ENCODE measurements at places on chromosomes 7 and 10.

DNA sequence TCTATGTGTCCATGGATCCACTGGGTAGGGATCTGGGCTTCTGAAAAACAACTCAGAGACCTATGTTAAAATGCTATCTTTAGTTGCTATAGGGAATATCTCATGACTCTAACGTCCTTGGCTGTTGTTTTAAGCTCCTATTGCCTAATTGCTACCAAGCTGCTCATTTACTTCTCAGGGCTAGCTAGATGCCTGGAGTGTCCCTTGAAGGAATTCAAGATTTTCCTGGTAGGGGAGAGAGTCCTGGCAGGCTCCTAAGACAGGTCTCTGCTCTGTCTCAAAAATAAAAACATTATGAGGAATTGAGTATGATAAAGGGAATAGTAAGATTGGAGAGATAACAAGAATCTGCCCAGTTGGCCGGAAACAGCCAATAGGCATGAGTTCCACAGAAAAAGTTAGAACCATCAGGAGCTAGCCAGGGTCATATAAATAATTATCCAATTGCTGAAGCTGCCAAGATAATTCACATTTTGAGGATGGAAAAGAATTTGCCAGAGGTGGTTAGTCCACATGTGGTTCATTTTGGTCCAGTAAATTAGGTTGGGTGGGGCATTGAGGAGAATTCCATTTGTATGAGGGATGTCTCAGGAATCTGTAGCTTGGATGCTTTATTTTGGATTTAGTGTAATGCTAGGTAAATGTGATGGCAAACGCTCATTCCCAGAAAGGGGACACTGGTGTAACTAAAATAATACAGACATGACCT lies 362.7 kb upstream of the VSTM2A start:
- no peak for DNase-seq

DNA sequence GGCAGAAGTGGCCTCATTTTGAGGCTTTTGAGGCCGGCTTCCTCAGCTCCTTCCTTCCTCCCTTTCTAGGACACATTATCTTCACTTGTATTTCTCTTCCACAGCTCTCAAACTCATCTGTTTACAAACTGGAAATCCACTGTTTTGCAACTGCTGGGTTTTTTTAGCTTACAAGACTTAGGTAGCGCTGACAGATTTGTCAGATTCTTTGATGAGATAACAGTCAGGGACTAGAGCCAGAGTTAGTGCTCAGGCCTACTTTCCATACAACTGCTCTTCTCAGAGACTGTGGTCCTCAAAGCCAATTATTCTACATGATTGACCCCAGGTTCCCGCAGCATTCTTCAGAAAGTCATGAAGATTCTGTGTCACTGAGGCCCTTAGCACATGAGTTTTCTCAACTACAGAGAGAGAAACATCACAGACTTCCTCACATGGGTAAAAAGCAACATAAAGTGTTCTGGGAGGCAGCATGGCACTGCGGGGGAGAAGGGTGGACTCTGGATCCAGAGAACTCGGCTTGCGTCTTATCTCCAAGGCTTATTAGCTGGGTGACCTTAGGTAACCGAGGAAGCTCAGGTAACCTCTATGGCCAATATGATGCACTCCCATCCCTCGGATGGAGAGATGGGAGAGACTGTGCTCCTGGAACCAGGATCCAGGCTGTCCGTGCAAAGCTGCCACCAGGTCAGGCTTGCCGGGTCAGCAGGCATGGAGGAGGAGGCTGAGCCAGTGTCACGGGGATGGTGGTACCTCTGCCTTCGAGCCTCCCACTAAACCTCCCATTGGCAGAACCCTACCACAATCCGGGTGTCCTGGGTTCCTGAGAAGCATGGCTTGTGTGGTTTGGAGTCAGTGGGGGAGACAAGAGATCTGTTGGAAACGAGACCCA lies 10.5 kb downstream of the DDC start:
- no peak for DNase-seq

- DNase-seq: peak; percentile 79
Measured at GRCh38 chr10:116385994-116386809, 41.4 kb upstream of the PNLIPRP3 start.

DNA sequence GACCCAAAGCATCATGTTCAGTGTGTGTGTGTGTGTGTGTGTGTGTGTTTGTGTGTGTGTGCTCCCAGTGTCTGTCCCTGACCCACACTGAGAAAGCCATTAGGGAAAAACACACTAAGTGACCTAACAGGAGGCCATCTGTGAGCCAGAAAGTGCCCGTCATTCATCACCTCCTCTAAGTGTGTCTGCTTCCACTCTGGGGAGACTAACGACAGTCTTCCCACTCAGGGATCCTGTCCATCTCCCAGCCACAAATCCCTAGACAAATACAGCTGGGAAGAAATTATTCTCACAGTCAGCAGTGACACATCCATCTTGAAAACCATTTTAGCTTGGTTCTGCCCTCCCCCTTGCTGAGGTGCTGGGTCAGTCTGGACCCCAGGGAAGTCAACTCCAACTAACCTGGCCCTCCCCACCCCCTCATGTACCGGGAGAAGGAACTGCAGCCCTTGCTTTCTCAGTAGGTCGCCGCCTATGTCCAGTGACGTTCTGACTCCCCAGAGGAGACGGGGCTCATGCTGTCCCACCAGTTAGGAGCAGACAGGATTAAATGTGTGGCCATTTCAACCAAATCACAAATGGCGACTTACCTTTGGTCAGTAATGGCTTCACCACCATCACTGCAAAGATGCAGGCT lies 296.5 kb upstream of the ZNF32 start:
- no peak for DNase-seq

DNA sequence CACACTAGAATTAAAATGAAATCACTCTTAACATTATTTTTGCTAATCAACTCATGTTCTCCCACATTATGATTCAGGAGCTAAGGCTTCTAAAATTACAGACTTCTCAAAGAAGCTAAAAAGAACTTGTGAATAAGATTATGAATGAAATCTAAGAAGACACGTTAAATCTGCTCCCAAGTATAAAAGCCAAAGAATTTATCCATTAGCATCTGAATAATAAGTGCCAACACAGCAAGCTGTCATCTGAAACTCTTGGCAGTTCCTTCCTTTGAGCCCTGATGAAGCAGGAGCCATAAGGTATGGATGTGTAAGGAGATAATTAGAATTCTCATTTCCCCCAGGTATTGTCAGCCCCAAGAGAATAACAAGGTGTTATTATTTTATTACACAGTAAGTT lies 50.3 kb downstream of the TPK1 start:
- no peak for DNase-seq

DNA sequence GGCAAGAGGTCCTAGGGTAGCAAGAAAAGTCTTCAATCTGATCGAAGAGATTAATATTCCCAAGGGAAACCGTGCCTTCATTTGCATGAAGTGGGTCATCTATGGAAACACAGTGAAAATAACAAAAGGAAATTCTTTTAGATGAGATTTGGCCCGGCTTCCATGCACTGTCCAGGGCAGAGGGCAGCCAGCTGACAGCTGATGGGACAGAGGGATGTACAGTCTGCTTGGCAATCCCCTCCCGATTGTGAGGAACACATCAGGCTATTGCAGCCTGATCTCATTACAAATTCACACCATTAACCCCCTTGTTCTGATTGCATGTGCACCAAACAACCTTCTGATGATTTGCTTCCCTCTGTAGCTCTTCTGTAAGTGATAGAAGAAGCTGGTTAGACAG lies 105.3 kb downstream of the FRMD4A start:
- no peak for DNase-seq

DNA sequence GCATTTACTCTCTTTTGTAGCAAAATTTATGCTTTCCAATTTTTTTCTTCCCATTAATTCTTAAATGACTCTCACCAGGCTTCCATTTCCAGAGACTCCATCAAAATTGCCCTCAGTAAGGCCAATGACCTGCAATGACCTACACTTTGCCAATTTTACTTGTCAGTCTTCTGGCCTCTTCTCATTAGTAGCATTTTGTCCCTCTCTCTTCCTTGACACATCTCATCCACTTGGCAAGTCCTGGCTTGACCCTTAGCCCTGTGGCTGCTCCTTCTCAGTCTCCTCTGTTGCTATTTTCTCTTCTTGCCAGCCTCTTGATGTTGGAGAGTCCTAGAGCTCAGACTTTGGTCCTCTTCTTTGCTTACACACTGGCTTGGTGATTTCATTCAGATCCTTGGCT lies 166.1 kb upstream of the MTPN start:
- DNase-seq: no peak

DNA sequence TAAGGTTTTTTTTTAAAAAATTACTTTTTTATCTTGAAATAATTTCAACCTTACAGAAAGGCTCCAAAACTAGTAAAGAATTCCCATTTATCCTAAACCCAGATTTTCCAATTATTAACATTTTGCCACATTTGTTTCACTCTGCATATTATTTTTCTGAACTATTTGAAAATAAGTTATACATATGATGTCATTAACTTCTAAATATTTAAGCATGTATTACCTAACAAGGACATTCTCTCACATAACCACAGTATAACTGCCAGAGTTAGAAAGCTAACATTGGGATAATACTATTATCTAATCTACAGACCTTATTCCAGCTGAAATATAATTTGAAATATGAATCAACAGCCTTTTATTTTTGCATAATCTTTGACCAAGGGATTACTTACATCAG lies 65.8 kb downstream of the SLC18A2 start:
- no peak for DNase-seq

DNA sequence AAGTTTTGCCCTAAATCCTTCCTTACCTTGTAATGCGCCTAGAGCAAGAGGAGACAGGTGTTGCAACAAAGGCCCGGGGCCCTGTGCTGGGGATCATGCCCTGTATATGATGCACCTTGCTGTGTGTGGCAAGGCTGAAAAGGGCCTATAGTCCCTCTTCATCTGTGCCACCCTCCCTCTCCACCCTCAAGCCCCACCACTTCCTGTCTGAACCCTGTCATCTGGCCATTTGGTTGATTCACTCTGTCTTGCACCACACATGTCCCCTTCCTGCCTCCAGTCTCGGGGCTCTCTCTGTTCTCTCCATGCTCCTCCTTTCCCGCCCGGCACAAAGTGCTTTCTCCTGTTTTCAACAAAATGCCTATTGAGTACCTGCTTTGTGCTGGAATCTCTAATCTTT lies 11.5 kb upstream of the MALSU1 start:
- DNase-seq: no peak

- no peak for DNase-seq
Measured at GRCh38 chr10:62501547-62501946, 127.4 kb downstream of the ZNF365 start.

DNA sequence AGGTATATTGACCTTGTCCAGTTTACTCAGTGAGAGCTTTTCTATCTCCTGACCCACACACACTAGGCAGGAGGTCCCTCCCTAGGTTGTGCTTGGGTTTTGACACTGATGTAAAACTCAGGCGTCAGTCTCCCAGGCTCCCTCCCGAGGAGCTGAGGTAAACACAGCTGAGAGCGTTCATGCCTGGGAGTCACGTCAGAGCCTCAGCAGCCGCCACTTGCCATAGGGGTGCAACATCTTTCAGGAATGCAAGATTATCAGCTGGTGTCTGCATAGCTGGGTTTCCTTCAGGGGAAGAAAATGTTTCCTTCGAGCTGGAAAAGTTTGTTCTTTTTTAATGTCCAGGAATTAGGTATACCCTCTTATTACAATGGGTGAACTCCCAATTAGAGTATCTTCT lies 70.6 kb downstream of the FGFR2 start:
- peak; percentile 58 for DNase-seq

- DNase-seq: no peak
Measured at GRCh38 chr7:152333134-152333533, 102.7 kb downstream of the KMT2C start.

- no peak for DNase-seq
Measured at GRCh38 chr10:7003831-7004395, 406.9 kb downstream of the SFMBT2 start.

GRCh38 chr10:126130271-126130710 lies 233.9 kb downstream of the FANK1 start:
- no peak for DNase-seq

- DNase-seq: no peak
Measured at GRCh38 chr10:119663866-119664698, 12.9 kb downstream of the BAG3 start.

DNA sequence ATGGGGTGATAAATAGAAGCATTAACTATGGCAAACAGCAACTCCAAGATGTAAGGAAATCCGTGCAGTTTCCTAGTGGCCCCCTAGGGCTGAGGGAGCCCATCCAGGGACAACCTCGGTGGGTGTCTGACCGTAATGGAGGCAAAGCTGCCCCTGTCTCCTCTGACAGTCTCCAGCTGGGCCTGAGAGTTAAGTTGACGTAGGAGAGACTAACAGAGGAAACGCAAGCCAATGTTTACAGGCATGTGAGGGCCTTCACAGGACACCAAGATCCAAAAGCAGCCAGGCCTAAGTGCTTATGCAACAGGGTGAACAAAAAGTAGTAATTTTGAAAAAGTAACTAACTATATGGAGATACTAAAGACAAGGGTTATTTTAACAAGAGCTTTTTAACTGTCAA lies 330.0 kb upstream of the C7orf33 start:
- DNase-seq: peak; percentile 26

DNA sequence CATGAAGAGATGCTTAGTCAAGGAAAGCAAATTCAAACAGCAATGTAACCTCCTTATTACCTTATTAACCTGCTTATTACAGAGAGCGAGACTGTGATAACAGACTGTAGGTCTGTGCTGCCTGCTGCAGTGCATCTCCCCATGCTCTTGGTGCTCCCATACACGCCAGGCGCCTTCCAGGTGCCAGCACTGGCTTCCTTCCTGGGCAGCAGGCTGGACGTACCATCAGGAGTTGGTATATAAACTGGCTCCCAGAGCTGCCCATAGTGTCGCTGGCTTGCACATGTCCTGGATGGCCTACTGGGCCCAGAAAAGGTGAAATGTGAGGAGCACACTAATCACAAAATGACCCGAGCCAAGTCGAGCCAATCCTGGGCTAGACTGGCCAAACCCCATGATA lies 13.5 kb downstream of the ATP6V0E2 start:
- DNase-seq: no peak

GRCh38 chr10:132904181-132904813 lies 38.1 kb downstream of the CFAP46 start:
- DNase-seq: peak; percentile 67

- no peak for DNase-seq
Measured at GRCh38 chr10:9137368-9137767, 1082.9 kb downstream of the GATA3 start.
